ENCODE measurements at places on chromosomes 11 and 22. TPM values are rescaled to one million over a fixed set of nuclear protein-coding genes. Genes with fewer than 3 reads are reported as not detected.

Gene DEPDC7
- 2.4 TPM for total RNA-seq

Gene CDC42BPG
- 20.7 TPM for total RNA-seq

Gene FAM180B
- not detected for total RNA-seq

Gene HBG2
- total RNA-seq = not detected

Gene ANO1
- 15.1 TPM for total RNA-seq

DNA sequence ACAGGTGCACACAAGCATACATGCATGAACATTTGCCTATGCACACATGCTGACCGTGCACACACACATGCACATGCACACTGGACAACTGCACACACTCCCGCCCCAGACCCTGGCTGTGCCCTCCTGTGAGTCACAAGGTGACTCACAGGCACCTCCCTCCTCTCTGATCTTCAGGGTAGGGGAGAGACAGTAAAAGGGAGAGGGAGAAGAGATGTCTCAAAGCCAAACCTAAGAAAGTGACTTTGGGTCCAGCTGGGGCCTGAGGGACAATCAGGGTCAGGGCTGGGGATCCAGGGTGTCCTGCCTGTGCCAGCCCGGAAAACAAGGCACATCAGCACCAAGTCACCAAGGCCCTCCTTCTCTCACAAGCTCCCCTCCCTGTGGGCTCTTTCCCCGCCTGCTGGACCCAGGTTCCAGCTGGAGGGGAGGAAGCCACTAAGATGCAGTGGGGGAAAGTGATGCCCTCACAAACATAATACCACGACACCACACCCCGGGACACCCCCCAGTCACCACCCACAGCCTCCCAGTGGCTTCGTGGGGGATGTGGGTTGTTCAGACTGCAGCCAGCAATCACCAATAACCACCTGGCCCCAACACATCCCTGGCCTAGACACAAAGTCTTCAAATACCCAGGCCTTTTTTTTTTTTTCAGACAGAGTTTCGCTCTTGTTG, 39.3 kb downstream of the PDGFB start:
- no peaks in the 10 kb centered on the region for H3K36me3 ChIP-seq
- H3K27me3 ChIP-seq = no peaks in the 10 kb centered on the region
- H3K4me1 ChIP-seq = no peaks in the 10 kb centered on the region
- DNase-seq = peak; percentile 22
- no peak overlapping the region for H3K27ac ChIP-seq

DNA sequence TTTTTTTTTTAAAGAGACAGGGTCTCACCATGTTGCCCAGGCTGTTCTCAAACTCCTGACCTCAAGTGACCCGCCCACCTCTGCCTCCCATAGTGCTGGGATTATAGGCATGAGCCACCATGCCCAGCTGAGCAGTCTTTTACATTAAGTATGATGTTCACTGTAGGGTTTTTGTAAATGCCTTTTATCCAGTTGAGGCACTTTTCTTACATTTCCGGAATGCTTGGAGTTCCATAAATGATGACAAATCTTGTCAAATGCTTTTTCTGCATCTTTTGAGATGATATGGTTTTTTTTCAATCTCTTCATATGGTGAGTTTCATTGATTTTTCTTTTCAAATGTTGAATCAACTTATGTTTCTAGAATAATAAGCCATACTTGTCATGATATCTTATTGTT, 29.4 kb upstream of the CTTN start:
- no peak overlapping the region for H3K27ac ChIP-seq
- no peak for DNase-seq

- no peaks in the 10 kb centered on the region for H3K4me1 ChIP-seq
- no peak overlapping the region for H3K4me3 ChIP-seq
- no peak overlapping the region for H3K27ac ChIP-seq
- H3K36me3 ChIP-seq = no peaks in the 10 kb centered on the region
- DNase-seq = no peak
Observed at GRCh38 chr22:39577366-39577765, 6.8 kb downstream of the CACNA1I start.

DNA sequence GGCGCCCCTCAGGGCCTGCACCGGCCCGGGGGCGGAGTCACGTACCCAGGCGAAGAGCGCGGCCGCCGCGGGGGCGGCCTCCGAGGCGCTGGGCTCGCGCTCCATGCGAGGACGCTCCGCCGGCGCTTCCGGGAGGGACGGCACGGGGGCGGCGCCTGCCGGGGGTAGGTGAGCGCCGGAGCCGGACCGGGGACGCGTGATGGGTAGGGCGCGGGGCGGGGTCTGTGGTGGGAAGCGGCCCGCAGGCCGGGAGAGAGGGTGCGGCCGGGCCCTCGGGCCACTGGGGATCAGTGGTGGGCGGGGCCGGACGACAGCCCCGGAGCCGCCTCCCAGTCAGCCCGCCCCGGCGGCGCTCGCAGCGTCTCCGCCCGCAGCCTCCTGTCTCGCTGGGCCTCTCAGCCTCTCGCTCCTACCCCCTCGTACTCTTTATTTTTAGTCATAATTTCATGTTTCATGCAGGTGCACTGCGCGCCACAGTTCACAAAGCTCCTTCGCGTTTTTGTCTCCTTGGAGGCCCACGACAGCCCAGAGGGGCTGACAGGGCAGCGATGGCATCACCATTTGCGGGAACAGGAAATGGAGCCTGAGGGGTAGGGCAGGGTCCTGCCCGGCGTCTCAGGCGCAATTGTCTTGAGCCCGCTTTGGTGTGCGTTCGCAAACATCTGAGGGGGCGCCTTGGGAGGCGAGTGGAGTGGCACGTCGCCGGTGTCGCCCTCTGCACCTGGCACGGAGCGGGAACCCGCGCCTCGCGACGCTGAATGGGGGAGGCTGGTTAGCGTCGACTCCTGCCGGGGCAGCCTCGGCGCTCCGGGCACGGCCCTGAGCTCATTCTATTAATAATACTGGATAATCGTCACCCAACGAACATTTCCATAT, at the start of gene SERGEF:
TSS of gene SERGEF (minus strand) at position 142 of the 876 bp plus-strand sequence. CDS start at position 105, 37 bp downstream.
- H3K27ac ChIP-seq = peak within 1 kb of the TSS; percentile 42
- H3K27me3 ChIP-seq = no peaks in the 10 kb centered on the region
- peak within 1 kb of the TSS; percentile 95 for H3K4me3 ChIP-seq
- H3K4me1 ChIP-seq = peaks cover 5% of the 10 kb centered on the region
- H3K36me3 ChIP-seq = no peaks in the 10 kb centered on the region

- DNase-seq = no peak
- no peak overlapping the region for H3K27ac ChIP-seq
- H3K4me1 ChIP-seq = no peaks in the 10 kb centered on the region
- no peaks in the 10 kb centered on the region for H3K27me3 ChIP-seq
- no peaks in the 10 kb centered on the region for H3K36me3 ChIP-seq
Observed at GRCh38 chr11:45834298-45834756, 12.9 kb upstream of the CRY2 start.

Measured in kidney (tissue), 22 donors.